ENCODE measurements at places on chromosomes 2 and 18. TPM values are rescaled to one million over a fixed set of nuclear protein-coding genes. Genes with fewer than 3 reads are reported as not detected.

GRCh38 chr2:159484532-159484931, 131.8 kb downstream of the BAZ2B start:
- no peak overlapping the region for H3K4me3 ChIP-seq
- H3K27me3 ChIP-seq, result no peaks in the 10 kb centered on the region
- DNase-seq, result no peak
- H3K4me1 ChIP-seq, result no peaks in the 10 kb centered on the region
- no peaks in the 10 kb centered on the region for H3K36me3 ChIP-seq
- H3K27ac ChIP-seq, result no peak overlapping the region

GRCh38 chr2:156430236-156430979, 5.8 kb upstream of the GPD2 start:
- no peak for DNase-seq
- H3K27me3 ChIP-seq, result no peaks in the 10 kb centered on the region
- no peak overlapping the region for H3K4me3 ChIP-seq

DNA sequence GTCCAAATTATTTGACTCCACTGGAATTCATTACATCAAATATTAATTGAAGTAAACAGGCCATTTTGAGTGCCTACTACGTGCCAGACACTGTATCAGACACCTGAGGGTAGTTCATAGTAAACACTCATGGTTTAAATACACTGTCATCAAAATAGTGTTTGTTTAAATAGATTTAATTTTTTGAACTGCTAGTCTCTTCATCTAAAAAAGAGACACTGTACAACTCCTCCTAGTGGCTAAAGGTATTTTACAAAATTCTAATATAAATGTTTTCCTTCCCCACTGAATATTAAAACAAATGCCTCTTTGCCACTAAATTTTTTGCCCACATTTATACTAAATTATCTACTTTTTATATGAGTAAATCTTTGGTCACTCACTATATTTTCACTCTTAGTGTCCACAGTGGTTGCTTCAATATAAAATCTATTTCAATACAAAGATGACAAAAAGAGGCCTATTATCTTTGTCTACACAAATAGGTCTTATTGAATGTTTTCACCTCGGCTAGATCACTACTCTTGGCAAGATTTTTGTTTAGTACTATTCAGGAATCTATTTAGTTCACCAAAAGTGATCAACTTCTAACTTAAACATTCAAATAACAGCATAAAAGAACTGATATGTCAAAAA, 122.1 kb downstream of the TMEM247 start:
- H3K27me3 ChIP-seq, result no peaks in the 10 kb centered on the region
- DNase-seq, result no peak

DNA sequence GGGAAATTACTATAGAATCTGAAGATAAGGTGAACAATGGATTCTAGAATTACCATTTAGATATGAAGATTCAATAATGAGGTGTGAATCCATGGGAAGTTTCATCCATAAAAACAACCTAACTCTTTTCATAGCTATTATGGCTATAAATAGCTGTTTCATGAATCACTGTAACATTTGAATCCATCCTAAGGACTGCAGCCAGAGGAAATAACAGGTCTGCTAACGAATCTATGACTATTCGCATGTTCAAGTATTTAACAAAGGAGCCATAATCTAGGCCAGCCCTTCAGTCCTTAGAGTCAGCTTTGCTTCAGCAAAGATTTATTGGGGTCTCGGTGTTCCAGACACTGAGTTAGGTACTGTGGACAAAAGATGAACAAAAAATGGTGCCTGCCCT, 87.1 kb downstream of the MYOM1 start:
- no peak overlapping the region for H3K4me3 ChIP-seq
- no peak overlapping the region for H3K27ac ChIP-seq
- H3K27me3 ChIP-seq, result no peaks in the 10 kb centered on the region
- H3K4me1 ChIP-seq, result no peaks in the 10 kb centered on the region

DNA sequence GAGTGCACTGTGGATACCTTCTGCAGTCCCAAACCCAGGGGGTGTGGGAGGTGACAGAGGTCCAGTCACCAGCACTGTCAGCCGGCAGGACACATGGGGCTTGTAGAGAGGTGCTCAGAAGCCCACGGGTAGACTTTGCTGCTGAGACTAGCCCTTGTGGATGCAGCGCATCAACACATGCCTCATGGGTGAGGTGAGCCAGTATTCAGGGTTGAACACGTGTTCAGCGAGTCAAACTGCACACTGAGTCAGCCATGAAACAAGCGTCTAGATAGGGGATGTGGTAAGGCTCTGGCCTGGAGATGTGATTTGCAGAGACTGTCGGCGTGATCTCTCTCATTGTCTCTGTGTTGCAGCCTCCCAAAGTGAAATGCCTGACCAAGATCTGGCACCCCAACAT, 35.8 kb upstream of the SCLY start:
- no peak for DNase-seq
- H3K27ac ChIP-seq, result no peak overlapping the region
- peaks cover 7% of the 10 kb centered on the region for H3K36me3 ChIP-seq
- no peaks in the 10 kb centered on the region for H3K27me3 ChIP-seq
- no peaks in the 10 kb centered on the region for H3K4me1 ChIP-seq
- no peak overlapping the region for H3K4me3 ChIP-seq

- peaks cover 2% of the 10 kb centered on the region for H3K4me1 ChIP-seq
- H3K27ac ChIP-seq, result no peak overlapping the region
- H3K4me3 ChIP-seq, result no peak overlapping the region
- no peaks in the 10 kb centered on the region for H3K27me3 ChIP-seq
- no peaks in the 10 kb centered on the region for H3K36me3 ChIP-seq
Measured at GRCh38 chr2:11866358-11867335, 120.2 kb downstream of the LPIN1 start.

GRCh38 chr2:226733189-226733858, 66.3 kb downstream of the IRS1 start:
- H3K27me3 ChIP-seq, result no peaks in the 10 kb centered on the region
- peak; percentile 72 for DNase-seq
- H3K4me1 ChIP-seq, result peaks cover 58% of the 10 kb centered on the region
- H3K27ac ChIP-seq, result peak overlapping the region; percentile 71
- H3K36me3 ChIP-seq, result no peaks in the 10 kb centered on the region

DNA sequence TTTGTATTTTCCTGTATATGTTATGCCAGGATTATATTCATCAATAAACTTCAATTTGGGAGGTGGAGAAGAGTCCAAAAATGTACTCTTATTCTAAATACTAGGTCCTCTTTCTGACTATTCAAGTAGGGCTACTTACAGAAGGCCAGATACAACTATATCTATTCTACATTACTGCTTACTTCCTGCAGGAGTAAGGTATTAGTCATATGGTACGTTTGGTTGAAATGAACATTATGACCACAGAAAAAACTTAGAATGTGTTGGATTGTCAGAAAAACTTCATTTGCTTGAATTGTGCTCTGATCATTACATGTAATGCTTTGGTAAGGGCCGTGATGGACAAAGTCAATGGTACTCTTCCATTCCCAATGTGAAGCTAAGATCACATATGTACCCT, 35.0 kb downstream of the STAT4 start:
- H3K4me1 ChIP-seq, result no peaks in the 10 kb centered on the region
- no peaks in the 10 kb centered on the region for H3K27me3 ChIP-seq
- DNase-seq, result no peak
- H3K4me3 ChIP-seq, result no peak overlapping the region
- no peaks in the 10 kb centered on the region for H3K36me3 ChIP-seq

DNA sequence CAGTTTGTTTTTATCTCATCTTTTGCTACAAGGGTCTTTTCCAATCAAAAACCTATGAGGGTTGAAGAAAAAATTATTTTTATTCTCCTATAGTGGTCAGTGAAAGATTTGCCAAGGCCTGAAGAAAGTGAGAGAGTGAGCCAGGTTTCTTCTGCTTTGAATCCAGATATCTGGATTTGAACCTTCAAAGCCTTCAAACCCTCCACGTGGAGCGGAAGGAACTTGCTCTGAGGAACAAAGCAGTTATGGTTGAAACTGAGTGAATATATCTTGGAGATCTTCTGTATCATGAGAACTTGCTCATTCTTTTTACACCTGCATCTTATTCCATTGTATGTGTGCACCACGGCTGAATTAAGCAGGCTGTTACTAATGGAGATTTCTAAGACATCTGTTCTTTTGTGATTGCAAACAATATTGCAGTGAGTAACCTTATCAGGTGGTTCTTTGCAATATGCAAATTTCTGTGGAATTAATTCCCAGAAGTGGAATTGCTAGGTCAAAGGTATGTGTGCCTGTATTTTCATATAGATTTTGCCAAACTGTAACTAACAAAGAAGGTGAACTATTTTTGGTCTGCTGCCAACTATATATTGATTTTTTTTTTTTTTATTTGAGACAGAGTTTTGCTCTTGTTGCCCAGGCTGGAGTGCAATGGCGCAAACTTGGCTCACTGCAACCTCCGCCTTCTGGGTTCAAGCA, 147.9 kb downstream of the B3GNT2 start:
- H3K36me3 ChIP-seq, result no peaks in the 10 kb centered on the region
- no peak for DNase-seq
- no peaks in the 10 kb centered on the region for H3K4me1 ChIP-seq

DNA sequence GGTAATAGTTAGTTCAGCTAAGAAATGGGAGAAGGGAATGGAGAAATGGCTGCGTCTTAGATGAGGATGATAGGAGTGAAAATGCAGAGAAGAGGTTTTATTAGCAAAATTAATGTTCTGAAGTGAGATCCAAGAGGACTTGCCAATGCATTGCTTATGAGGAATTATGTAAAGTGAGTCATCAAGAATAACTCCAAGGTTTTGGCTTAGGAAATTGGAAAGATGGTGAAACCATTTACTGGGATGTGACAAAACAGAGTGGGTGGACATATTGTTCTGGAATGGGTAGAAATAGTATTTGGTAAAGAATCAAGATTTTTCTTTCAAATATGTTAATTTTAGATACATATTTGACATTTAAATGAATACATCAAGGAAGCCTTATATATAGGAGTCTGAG, 306.6 kb upstream of the CYRIA start:
- no peaks in the 10 kb centered on the region for H3K4me1 ChIP-seq
- H3K36me3 ChIP-seq, result no peaks in the 10 kb centered on the region
- no peak overlapping the region for H3K27ac ChIP-seq
- no peak overlapping the region for H3K4me3 ChIP-seq
- DNase-seq, result no peak

DNA sequence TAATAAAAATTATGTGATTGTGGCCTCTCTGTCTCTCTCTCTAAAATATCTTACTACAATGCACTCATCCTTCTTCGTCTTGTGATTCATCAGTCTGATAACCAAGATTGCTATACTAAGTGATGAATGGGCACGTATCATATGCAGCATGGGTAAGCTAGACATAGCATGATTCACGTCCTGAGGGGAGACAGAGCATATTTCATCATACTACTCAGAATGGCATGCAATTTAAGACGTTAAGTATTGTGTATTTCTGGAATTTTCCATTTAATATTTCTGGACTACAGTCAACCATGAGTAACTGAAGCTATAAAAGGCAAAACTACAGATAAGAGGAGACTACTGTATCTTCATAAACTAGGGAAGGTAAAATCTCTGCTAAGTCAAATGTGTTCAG, 97.0 kb upstream of the CD226 start:
- H3K4me3 ChIP-seq, result no peak overlapping the region
- no peak for DNase-seq
- no peaks in the 10 kb centered on the region for H3K27me3 ChIP-seq
- H3K27ac ChIP-seq, result no peak overlapping the region
- no peaks in the 10 kb centered on the region for H3K36me3 ChIP-seq

- no peak overlapping the region for H3K27ac ChIP-seq
- H3K27me3 ChIP-seq, result no peaks in the 10 kb centered on the region
- no peak overlapping the region for H3K4me3 ChIP-seq
- no peak for DNase-seq
- no peaks in the 10 kb centered on the region for H3K4me1 ChIP-seq
- no peaks in the 10 kb centered on the region for H3K36me3 ChIP-seq
Measured at GRCh38 chr18:10035281-10035991, 121.6 kb downstream of the VAPA start.

- no peaks in the 10 kb centered on the region for H3K27me3 ChIP-seq
- no peak overlapping the region for H3K27ac ChIP-seq
- H3K36me3 ChIP-seq, result no peaks in the 10 kb centered on the region
Measured at GRCh38 chr2:162385536-162385935, 41.6 kb downstream of the GCA start.

- no peak overlapping the region for H3K27ac ChIP-seq
- H3K36me3 ChIP-seq, result no peaks in the 10 kb centered on the region
- no peak for DNase-seq
Measured at GRCh38 chr18:26159353-26159752, 25.7 kb downstream of the PSMA8 start.

DNA sequence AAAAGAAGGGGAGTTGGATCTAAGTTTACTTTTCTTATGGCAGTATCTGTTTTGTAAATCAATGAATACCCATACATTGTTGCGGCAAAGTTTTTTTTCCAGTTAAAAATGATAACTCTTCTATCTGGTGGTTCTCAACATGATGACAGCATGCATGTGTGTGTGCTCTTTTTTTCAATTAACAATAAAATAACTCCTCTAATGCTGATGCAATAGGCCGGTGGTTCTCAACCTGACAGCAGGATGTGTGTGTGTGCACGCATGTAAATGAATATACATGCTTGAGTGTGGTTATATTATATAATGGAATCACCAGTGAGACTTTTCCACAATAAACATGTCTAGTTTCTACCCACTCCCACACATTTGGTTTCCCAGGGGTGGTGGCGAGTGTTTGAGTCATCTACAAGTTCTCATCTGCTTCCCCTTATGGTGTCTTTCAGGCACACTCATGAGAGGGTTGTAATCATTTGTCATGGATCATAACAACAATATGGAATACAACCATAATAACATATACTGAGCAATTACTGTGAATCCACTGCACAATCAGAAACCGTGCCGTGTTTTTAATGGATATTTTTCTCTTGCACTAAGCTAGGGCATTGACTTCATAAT, 31.2 kb downstream of the PARD3B start:
- H3K27ac ChIP-seq, result no peak overlapping the region
- H3K36me3 ChIP-seq, result no peaks in the 10 kb centered on the region
- no peak for DNase-seq
- H3K4me1 ChIP-seq, result peaks cover 3% of the 10 kb centered on the region

DNA sequence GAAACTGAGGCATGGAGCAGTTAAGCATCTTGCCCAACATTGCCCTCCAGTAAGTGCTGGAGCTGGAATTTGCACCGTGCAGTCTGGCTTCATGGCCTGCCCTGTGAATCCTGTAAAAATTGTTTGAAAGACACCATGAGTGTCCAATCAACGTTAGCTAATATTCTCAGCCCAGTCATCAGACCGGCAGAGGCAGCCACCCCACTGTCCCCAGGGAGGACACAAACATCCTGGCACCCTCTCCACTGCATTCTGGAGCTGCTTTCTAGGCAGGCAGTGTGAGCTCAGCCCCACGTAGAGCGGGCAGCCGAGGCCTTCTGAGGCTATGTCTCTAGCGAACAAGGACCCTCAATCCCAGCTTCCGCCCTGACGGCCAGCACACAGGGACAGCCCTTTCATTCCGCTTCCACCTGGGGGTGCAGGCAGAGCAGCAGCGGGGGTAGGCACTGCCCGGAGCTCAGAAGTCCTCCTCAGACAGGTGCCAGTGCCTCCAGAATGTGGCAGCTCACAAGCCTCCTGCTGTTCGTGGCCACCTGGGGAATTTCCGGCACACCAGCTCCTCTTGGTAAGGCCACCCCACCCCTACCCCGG, 1.3 kb downstream of the PROC start:
- H3K27ac ChIP-seq, result peak overlapping the region; percentile 87
- H3K27me3 ChIP-seq, result no peaks in the 10 kb centered on the region
- H3K4me1 ChIP-seq, result no peaks in the 10 kb centered on the region

CFAP65 gene
- total RNA-seq, result not detected

D2HGDH gene
- total RNA-seq, result 18.9 TPM

ACVR1C gene
- 1.6 TPM for total RNA-seq

IRS1 gene
- 11.8 TPM for total RNA-seq

Data from right lobe of liver (tissue), 6 donors.